ENCODE measurements at places on chromosomes 1 and 21. TPM values are rescaled to one million over a fixed set of nuclear protein-coding genes. Genes with fewer than 3 reads are reported as not detected.

The ALPL gene
- 0.33 TPM for total RNA-seq

The FAM3B gene
- not detected for total RNA-seq

The PCSK9 gene
- total RNA-seq = not detected

The ESRRG gene
- not detected for total RNA-seq

The TAS1R1 gene
- not detected for total RNA-seq

The RGS16 gene
- 0.33 TPM for total RNA-seq

The SERINC2 gene
- total RNA-seq = 23.2 TPM

Measured in vein endothelial cell (primary cell).